ENCODE measurements at places on chromosomes 5 and 9.

- DNase-seq: no peak
Measured at GRCh38 chr5:178457471-178457870, 132.7 kb downstream of the COL23A1 start.

GRCh38 chr9:128101690-128102089, 25.8 kb downstream of the PTGES2 start:
- DNase-seq: no peak

- DNase-seq: no peak
Measured at GRCh38 chr5:123514615-123515355, 2.8 kb downstream of the CSNK1G3 start.

GRCh38 chr5:12805165-12805698, 901.0 kb upstream of the CTNND2 start:
- DNase-seq: no peak

- no peak for DNase-seq
Measured at GRCh38 chr9:110156416-110156815, 51.5 kb downstream of the C9orf152 start.

DNA sequence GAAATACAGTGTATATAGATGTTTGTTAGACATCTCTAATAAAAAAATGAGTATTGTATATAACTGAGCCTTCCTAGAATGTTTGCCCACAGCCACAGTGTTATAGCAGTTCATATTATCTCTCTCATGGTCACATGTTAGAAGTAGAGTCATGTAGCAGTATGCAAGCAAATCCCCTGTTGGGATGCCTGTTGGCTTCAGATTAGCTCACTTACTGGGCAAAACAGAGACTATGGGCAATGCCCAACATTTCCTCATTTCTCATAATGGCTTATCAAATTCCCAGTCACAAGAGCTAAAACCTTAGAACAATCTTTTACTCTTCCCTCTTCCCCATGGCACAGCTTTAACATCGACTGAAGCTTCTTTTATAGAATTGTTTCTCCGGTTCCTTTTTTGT, 27.0 kb upstream of the PDCD1LG2 start:
- DNase-seq: no peak

GRCh38 chr9:131179561-131180219, 54.3 kb downstream of the NUP214 start:
- no peak for DNase-seq

DNA sequence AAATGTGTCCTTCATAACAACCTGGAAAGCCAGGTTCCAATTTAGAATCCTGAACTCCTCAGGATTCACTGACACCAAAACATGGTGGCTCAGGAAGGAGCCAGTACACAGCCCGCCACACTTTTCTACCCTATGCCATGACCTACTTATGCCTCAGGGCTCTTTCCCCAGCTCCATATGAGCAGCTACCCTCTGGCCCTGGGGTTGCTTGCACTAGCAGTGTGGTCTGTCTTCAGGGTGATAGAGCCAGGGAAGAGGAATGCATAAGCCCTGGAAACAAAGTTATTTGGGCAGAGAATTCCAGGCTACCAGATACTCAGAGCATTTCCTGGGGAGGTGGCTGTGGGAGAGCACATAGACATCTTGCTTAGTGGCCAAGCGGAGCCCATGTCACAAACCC, 15.0 kb upstream of the ECM2 start:
- DNase-seq: no peak

DNA sequence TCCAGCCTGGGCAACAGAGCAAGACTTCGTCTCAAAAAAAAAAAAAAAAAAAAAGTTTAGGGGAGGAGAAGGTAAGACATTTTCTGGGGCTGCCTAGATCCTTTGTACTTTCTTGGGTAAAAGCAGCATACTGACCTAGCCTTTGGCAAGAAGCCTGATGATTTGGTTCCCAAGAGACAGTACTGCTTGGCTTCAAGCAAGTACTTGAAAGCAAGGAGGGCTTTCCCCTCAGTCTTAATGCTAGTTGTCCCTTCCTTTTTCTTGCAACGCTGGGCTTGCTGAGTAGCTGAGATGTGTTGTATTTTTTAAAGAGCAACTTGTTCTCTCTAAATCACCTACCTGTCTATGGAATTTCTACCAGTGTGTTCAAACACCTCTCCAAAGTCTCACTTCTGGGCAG, 76.2 kb downstream of the INSYN2B start:
- DNase-seq: no peak

DNA sequence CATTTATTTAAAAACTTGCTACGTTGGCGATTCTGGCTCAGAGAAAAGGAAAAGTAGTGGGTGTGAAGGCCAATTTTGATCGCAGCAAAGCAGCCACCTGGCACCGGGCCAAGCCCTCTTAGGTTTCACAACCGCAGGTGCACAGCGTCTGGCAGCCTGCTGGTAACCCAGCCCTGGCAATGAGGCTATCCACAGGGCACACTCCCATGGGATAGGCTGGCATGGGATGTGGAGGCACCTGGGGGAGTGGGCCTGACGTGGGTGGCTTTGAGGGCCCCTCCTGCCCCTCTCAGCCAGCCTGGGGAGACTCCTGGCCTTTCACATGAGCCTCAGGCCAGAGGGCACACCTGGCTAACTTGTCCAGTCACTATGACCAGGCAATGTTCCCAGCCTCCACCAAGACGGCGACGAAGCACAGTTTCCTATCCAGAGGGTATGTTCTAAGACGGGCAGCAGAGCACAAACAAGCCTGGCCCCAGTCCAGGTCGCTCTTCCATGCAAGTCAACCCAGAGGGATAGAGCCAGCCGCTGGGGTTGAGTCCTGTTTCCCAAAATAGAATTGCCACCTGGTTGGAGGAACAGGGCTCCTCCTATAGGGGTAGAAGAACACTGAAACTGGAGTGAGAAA, 19.0 kb downstream of the CMBL start:
- no peak for DNase-seq

GRCh38 chr5:59178482-59178881, 595.6 kb downstream of the RAB3C start:
- no peak for DNase-seq

- DNase-seq: no peak
Measured at GRCh38 chr5:1331861-1332405, 13.0 kb downstream of the CLPTM1L start.

DNA sequence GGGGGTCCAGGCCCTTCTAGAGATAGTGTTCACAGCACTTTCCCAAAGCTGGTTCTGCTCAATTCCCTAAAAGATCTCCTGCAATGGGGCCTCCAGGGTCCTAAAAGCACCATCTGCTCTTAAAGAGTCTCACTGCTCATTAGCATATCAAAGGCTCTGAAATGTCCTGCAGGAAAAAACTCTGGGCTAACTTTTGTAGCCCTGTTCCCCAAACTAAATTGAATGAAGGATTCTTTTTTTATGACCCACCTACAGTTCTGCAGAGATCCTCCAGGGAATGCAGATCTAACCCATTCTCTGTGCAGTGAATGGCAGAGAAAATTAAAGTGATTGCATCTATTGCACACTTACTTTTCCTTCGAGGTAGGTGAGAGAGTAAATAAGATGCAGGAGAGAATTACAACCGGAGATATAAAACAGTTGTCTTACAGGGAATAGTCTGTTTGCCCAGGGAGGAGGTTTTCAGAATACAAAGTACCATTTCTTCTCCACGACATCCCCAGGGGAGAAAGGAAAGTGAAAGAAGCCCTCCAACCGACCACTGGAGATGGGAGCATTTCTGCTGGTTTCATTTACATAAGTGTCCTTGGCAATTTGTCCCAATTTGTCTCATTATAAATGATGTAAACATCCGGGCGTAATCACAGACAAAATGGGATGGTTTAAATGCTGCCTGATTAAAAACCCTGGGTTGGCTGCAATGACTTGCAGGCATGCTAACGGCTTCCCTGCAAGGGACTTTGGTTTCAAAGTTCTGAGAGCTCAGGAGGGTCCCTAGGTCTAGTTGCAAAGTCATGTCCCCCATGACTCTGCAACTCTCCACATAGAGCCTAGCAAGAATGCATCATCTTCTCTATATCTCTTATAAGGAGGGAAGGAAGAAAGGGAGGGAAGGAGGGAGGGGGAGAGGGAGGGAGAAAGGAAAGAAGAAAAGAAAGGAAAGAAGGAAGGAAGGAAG, 114.0 kb downstream of the KCNIP1 start:
- DNase-seq: no peak

DNA sequence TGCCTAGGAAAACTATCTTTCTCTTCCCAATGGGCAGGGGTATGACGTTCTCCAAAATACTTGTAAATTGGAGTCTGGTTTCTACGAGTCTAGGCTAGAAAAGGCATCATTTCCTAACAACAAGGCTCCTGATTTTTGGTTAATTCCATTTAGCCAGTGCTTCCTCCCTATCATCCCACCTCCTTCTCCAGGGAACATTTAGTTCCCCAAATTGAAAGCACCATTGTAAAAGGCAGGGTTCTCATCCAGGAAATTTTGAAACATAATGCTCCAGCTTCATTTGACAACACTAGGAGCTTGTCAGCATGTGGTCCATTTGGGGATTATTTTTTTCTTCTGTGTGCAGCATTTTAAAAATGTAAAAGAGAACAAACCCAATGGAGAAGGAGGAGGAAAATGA, 256.5 kb upstream of the GRIA1 start:
- DNase-seq: no peak

- DNase-seq: no peak
Measured at GRCh38 chr9:77866878-77867277, 164.7 kb downstream of the GNAQ start.

- no peak for DNase-seq
Measured at GRCh38 chr5:142118155-142118686, 9.6 kb downstream of the NDFIP1 start.

DNA sequence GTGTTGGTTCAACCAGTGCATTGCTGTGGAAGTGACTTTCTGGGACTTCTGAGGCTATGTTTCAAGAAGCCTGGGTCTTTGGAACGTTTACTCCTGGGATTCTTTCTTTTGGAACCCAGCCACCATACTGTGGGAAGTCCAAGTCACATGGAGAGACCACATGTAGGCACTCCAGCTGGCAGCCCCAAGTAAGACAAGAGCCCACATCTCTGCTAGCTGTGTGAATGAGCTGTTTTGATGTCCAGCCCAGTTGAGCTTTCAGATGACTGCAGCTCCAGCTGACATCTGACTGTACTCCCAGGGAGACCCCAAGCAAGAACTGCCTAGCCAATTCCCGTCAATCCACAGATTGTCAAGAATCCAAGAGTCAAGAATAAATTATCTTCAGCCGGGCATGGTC, 60.1 kb upstream of the SPATA31D4 start:
- no peak for DNase-seq

GRCh38 chr5:170907758-170908157, 45.9 kb downstream of the RANBP17 start:
- DNase-seq: no peak

DNA sequence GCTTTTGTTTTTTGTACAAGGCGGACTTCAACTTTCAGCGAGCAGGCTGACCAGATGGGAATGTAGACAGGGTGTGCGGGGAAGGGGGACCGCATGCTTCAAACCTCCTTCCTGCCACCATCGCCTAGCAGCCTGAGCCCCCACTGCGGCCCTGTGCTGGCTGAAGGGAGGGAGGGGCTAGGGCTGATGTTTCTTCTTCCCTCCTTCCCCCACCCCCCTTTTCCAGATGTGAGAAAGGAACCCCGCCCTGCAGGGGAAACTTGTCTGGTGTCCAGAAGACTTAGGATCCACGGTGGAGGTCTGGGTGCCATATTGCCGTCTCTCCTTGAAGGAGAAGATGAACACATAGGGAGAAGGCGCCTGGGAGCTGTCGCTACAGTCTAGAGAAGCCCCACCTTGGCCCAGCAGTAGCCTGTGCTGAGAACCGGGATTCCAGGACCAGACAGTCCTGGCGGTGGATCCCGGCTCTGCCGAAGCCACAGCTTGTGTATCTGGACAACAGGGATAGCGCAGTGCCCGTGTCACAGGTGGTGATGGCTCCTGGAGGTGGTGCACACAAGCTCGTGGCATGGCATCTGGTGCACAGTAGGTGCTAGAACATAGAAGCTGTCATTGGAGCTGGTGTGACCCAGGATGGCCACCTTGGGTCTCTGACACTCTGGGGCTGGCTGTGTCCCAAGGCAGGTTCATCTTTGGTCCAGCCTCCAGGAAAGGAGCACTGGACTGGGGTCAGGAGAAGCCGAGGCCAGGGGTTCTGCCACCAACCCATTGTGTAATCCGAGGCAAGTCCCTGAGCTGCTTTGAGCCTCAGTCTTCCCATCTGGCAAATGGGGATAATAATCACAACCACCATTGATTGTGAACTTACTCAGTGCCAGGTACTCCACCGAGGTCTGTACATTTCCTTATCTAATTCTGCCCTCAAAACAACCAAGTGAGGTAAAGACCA, 205.6 kb downstream of the C9orf50 start:
- no peak for DNase-seq

GRCh38 chr5:150045549-150045948, 40.8 kb downstream of the CSF1R start:
- DNase-seq: no peak
